Muscle of leg (tissue), 16 donors: ENCODE measurements at places on chromosomes 11 and 22.

DNA sequence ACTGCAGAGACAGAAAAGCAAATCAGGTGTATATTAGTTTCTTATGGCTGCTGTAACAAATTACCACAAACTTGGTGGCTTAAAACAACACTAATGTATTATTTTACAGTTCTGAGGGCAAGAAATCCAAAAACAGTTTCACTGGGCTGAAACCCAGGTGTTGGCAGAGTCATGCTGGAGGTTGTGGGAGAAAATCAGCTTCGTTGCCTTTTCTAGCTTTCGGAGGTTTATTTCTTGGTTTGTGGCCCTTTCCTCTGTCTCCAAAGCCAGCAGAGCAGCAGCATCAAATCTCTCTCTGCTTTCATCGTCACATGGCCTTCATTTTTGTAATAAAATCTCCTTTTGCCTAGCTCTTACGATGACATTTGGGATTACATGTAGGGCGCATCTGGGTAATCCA, 33.0 kb upstream of the OR6M1 start:
- no peak overlapping the region for H3K4me3 ChIP-seq
- H3K36me3 ChIP-seq: no peaks in the 10 kb centered on the region
- no peak for DNase-seq
- H3K4me1 ChIP-seq: no peaks in the 10 kb centered on the region
- no peak overlapping the region for H3K27ac ChIP-seq

DNA sequence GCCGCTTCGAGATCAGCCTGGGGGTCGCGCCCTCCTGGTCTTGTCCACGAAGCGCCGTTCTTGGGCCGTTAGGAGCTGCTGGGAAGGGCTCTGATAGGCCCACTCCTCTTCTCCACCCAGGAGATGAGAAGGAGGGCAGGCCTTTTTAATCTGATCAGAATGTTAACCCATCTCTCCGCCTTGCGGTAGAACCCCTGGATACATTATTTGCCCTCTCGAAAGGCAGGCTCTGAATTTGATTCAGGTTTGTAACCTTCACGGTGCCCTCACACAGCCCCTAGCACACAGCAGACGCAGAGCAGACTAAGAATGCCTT, at the start of gene CCDC83:
Gene CCDC83, plus strand, starts transcription at position 43 of the 316 bp plus-strand sequence. CDS start 9,741 bp downstream, outside the sequence.
- H3K27me3 ChIP-seq: no peaks in the 10 kb centered on the region
- no peaks in the 10 kb centered on the region for H3K36me3 ChIP-seq
- H3K4me3 ChIP-seq: peak within 1 kb of the TSS; percentile 64
- peaks cover 6% of the 10 kb centered on the region for H3K4me1 ChIP-seq

DNA sequence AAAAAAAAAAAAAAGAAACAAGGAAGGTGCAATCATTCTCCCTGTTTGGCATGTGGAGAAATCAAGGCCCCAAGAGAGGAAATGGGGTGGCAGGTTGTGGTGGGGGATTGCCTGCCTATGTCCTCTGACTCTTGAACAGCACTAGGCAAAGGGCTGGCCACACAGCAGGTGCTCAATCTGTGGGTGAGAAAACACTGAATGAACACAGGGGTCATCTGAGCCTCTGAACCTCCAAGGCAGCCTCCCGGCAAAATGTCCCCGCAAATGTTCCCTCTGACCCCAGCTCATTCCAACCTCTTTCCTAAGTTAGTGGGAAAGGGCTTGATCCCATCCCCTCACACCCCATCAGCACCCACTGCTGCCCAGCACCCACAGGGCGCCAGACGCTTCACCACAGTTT, 4.6 kb downstream of the PLA2G6 start:
- H3K27ac ChIP-seq: peak overlapping the region; percentile 91
- no peaks in the 10 kb centered on the region for H3K36me3 ChIP-seq
- no peak overlapping the region for H3K4me3 ChIP-seq
- no peaks in the 10 kb centered on the region for H3K27me3 ChIP-seq
- H3K4me1 ChIP-seq: peaks cover 58% of the 10 kb centered on the region
- DNase-seq: no peak

- DNase-seq: no peak
- no peak overlapping the region for H3K4me3 ChIP-seq
- no peaks in the 10 kb centered on the region for H3K27me3 ChIP-seq
These were observed 8.7 kb upstream of the OR4B1 start for GRCh38 chr11:48207881-48208280.

- H3K27ac ChIP-seq: no peak overlapping the region
- DNase-seq: no peak
- H3K4me1 ChIP-seq: no peaks in the 10 kb centered on the region
- no peaks in the 10 kb centered on the region for H3K36me3 ChIP-seq
These were observed 1408.4 kb upstream of the RAG2 start for GRCh38 chr11:38006466-38006865.

DNA sequence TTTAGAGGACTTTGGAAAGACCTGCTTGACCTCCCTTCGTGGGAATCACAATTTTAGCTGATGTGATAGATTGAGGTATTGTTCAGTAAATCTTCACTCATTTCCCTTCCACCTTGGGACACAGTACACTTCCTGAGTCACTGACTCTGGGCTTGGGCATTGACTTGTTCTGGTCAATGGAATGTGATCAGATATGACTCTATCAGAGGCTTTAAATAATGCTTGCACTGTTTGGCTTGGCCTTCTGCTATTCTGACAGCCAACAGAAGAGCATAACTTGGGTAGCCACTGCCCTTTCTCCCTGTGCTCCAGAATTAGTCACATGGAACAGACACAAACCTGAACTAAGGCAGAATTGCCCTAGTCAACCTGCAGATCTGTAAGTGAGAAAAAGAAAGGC, 12.5 kb downstream of the PRR5L start:
- no peaks in the 10 kb centered on the region for H3K27me3 ChIP-seq
- no peaks in the 10 kb centered on the region for H3K36me3 ChIP-seq
- no peak for DNase-seq
- peaks cover 13% of the 10 kb centered on the region for H3K4me1 ChIP-seq
- no peak overlapping the region for H3K27ac ChIP-seq
